ENCODE measurements at places on chromosomes 16 and 17.

- DNase-seq: no peak
Observed at GRCh38 chr16:11205754-11206581, 50.0 kb downstream of the SOCS1 start.

DNA sequence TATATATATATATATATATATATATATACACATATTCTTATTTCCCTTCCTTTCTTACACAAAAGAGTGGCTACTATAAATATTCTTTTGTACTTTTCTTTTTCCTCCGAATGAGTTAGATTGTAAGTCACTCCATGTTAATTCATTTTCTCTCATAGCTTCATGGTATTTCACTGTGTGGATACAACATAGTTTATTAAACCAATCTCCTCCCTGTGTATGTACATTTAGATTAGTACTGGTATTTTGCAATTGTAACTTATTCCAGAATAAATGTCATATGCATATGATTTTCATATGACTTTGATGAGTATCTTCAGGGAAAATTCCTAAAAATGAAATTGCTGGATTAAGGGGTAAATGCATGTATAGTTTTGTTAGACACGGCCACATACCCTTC, 20.0 kb upstream of the FA2H start:
- DNase-seq: no peak

DNA sequence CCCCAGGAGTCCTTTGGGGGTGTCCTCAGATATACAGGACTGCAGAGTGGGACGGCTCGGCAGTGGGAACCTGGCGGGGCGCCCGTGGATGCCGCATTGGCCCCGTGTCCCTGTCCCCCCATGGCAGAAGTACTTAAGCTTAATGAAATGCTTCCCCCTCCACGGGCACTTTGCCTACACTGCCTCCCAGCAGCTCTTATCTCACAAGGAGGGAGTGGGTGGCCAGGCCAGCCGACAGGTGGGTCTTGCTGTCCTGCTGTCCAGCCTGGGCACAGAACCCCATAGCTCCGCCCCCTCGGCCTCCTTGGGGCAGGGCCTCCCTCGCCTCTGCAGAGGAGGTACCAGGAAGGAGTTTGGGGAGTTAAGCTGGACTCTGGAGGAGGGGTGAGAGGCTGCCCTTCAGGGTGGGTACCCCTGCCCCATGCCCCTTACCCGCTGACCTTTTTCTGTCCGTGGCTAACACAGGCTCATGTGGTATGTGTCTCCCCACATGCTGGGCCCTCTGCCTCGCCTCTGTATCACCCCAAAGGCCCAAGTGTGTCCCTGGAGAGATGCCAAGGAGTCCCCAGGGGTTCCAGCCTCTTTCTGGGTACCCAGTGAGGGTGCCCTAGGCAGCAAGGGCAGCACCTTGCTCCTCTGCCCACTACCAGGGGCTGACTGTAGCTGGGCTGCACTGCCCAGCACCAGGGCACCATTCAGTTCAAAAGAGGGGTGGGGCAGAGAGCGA, 8.7 kb downstream of the THRA start:
- no peak for DNase-seq

- no peak for DNase-seq
Observed at GRCh38 chr16:3538222-3538621, 37.4 kb downstream of the CLUAP1 start.

GRCh38 chr17:48597778-48598631, 4.4 kb upstream of the HOXB5 start:
- peak; percentile 33 for DNase-seq

DNA sequence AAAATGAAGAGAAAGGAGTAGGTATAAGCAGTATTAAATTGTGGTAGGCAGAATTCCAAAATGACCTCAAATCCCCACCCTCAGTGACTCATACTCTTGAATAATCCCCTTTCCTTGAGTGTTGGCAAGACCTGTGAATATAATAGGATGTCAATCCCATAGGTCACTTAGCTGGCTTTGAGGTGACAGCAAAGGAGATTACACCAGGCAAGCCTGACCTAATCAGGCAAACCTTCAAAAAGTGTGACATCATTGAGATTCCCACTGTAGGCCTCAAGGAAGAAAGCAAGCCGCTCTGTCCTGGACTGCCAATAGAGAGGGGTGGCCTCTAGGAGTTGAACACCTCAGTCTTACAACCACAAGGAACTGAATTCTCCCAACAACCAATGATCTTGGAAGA, 535.2 kb downstream of the RBFOX1 start:
- no peak for DNase-seq

DNA sequence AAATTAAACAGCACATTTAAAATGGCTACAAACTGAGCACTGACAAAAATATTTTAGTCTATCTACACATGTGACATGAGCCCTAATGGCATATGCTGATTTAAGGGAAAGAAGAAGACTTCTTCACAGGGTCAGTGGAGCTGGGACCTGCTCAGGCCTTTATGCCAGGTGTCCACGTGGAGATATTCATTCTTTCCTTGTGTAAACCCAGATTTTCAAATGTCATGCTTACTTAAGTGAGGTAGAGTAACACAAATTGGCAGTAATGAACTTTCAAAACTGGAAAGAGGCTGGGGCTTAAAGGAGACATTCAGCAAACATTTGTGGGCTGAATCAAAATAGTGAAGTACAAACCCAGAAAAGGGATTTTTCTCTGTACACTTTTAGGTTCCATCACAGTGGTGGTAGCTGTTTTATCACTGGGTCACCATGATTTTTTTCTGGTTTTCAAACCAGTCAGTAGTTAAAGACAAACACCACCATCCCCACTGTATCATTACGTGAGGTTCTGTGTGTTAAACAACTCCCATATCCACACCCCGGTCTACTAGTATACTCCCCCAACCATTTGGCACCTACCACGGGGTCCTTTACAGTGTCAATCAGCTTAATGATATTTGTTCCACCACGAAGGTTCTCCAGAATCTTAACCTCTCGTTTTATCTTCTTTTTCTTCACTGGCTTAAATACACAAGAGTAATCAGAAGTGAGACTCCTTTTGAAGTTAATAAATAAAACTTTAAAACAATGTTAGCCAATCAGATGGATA, 11.5 kb downstream of the CSNK2A2 start:
- no peak for DNase-seq

- no peak for DNase-seq
Observed at GRCh38 chr16:48560692-48561091, 49.3 kb downstream of the N4BP1 start.

DNA sequence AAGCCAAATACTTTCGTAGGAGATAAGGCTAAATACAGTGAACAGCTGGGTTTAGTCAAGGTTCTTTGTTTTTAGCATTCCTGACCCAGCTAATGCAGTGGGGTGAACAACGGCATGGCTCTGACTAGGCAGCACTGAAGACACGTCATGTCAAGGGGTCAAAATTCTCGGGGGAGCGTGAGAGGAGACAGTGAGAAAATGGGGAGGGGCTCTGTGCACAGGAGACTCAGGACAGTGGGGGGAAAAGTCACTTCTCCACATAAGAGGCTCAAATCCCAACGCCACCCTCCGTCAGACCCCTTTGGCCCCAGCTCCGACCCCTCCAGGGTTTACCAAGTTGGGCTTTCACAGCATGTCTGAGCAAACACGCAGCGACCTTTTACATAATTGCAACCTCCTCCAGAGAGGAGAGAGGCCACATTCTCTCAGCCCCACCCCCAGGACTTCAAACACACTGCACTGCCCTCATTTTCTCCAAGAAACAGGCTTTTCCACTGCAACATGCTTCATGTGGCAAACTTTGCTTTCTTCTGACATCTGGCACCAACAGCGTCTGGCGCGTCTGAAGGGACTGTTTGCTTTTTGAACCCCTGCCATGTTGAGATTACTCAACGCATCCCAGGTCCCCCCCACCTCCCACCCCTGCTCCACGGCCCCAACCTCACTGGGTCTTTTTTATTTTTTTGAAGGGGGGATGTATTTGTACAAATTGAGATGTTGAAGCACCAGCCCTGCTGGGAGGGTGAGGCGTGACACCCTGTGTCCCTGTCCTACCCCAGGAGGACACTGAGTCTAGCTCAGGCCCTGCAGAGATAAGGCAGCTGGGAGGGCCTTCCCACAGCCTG, 30.0 kb downstream of the AXIN2 start:
- peak; percentile 71 for DNase-seq

DNA sequence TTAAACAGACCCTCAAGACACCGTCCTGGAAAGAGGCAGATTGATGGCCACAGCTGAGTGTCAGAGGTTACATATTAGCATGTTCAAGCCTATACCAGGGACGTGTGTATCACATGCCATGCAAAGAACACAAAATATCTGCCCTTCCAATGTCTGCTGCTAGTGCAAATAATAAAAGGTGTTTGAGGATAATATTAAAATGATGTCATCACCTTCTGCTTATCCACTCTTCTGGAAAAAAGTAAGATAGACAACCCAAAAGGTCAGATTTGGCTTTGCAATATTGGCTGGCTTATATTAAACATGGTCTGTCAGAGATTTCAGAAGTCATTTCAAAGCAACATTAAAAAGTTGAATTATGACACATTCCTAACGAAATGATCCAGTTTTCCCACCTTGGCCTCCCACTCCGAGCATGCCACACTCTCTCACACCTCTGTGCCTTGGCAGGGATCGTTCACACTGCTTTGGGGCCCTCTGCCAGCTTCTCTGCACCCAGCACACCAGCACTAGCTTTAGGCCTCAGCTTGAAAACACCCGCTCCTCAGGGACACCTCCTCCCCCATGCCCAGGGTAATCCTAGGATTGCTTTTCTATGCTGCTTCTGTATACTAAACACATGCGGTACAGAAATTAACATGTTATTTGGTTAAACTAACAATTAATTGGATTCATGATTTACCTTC, 248.2 kb downstream of the NTN1 start:
- DNase-seq: no peak

- no peak for DNase-seq
Observed at GRCh38 chr17:61756561-61756960, 106.8 kb downstream of the BRIP1 start.

GRCh38 chr16:65782611-65783600, 583.6 kb upstream of the CDH5 start:
- peak; percentile 89 for DNase-seq

DNA sequence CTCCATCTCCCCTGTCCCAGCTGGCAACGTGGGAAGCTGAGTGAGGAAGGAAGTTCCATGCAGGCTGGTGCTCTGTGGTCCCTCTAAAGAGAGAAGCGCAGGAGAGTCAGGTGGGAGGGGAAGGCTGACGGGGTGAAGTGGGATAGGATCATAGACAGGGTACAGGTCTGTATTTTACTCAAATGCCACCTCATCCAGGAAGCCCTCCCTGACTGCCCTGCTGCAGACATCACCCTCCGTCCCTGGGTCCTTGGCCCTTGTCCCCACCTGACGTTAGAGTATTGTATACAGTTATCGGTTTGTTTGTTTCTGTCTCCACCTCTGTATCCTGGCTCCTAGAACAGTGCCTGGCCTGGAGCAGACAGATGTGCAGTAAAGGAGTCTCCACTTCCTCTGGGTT, 11.7 kb downstream of the CANT1 start:
- DNase-seq: no peak

DNA sequence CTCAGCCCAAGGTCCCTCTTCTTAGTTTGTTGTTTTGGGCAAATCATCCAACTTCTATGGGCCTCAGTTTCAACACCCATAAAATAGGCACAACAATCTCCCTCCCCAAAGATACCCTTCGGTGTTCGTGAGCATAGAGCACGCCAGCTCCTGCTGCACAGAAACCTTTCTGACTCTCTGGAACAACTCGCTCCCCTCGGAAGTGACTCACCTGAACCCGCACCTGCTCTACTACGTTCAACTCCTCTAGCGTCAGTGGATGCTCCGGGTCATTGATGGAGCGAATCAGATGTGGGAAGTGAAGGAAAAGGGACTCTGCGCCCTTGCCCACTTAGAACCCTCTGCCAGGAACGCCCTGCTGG, 445 bp downstream of the CIAO2B start:
- no peak for DNase-seq

GRCh38 chr17:75848523-75849278, 4.5 kb upstream of the UNC13D start:
- no peak for DNase-seq

DNA sequence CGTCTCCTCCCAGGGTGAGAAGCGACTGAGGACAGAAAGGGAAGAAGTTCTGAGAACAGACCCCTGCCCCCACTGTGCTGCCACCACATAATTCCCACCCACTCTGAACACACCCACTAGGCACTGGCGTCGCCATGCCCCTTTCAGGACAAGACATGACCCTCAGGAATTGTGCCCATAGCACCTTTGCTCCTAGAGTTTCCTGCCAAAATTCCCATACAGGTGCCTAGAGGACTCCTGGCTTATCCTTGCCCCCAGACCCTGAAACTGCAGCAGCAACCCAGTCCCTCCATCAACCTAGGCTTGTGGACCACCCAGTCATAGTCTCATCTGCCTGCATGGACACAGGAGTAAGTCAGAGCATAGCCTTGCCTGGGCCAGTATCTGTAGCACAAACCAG, 157.7 kb upstream of the ZNF267 start:
- no peak for DNase-seq

- DNase-seq: no peak
Observed at GRCh38 chr16:57951204-57951960, 19.5 kb downstream of the CNGB1 start.

- peak; percentile 48 for DNase-seq
Observed at GRCh38 chr16:15970202-15970601, 20.8 kb downstream of the ABCC1 start.

DNA sequence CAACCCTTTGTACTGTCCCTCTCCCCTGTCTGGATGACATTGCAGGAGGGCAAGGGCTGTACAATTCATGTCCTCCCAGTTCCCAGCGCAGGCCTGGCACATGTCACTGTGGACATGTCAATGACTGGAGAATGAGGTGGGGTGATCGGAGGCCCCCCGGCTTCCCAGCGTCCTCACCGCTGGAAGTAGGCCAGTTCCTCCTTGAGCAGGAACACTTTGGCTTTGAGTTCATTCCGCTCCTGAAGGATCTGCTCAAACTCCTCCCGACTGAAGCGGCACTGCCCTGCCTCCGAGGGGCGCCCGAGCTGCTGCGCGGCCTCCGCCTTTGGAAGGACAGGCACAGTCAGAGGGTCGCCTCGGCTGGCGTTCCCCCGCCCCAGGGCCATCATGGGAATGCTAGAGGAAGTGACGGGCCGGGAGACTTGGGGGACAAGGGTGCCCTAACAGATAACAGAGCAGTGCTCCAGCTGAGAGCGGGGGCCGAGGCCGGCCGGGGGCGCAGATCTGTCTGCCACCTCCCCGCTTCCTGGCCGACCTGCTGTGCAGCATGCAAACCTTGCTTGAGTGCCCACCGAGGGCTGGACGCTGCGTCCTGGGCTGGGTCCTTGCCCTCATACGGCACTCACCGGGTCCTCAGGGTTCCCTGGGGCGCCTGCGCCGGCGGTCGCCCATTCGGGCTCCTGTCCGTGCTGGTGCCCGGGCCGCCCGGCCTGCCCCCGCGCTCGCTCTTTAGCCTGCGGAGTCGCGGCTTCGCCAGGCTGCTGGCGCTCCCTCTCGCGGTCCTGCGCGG, 1.3 kb downstream of the RILP start:
- DNase-seq: peak; percentile 24

- DNase-seq: peak; percentile 9
Observed at GRCh38 chr16:72664056-72664508, 383.8 kb downstream of the ZFHX3 start.
